ENCODE measurements at places on chromosomes 2 and 18.
A peak's percentile ranks its signal among the peaks of the same experiment; 100 is the strongest.

DNA sequence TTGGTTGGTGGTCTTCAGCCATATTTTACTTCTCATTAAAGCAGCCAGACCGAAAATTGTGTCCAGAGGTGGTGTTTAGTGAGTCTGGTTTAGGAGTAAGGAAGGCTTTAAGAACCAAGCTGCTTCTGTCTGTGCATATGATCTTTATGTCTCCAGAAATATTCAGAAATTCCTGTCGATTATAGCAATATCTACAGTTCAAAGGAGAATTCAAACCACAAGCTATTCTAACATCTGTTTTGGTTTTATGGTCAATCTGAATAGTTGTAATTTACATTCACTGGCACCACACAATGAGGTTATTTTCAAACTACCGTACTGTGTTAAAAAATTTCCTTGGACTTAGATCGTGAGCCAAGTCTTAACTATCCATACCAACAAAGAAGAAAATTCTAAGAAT lies 11.3 kb downstream of the UPP2 start:
- DNase-seq = no peak

DNA sequence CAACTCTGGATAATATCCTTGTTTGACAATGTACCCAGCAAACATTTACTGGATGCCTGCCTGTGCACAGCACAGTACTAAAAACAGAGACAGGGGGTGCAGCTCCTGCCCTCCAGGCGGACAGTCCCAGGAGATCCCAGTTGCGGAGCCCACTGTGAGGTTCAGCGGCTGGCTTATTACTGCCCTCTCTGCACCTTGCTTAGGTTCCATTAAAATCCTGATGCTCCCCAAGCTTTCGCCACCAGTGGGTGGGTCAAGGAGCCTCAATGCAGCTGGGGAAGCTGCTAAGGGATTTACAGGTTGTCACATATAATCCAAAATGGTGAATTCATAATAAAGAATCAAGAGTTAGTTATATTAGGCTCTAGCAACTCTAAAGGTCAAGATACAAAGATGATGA lies 38.3 kb downstream of the CRACDL start:
- DNase-seq = no peak

- DNase-seq = no peak
Measured at GRCh38 chr18:892316-892715, 12.4 kb upstream of the ADCYAP1 start.

DNA sequence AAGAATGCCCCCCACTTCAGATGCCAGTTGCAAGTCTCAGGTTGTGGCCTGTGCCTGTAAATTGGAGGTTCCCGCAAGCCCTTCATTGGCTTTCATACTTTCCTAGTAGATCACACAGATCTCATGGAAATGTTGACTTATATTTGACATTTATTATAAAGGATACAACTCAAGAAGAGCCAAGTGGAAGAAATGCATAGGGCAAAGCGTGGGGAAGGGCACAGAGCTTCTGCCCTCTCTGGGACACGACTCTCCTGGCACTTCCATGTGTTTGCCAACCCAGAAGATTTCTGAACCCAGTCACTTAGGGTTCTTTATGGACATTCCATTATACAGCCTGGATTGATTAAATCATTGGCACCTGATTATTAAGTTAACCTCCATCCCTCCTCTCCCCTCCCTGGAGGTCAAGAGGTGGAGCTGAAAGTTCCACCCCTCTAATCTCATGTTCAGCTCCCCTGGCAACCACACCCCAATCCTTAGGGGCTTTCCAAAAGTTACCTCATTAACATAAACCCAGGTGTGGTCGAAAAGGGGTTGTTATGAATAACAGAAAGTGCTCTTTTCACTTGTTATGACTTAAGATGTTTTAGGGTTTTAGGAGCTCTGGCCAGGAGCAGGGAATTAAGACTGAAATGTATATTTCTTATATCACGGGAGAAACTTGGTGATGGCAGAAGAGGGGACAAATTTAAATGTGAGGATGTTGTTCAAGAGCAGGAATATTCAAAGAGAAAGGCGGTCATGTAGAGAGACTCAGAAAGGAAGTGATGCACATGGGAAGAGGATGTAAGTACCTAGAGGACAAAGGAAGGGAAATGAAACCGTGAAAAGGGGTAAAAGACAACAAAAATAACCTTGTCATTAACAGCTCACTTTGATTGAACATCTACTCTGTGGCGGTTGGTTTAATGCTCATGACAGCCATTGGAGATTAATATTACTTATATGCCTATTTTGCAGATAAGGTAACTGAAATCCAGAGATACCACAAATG lies 31.8 kb downstream of the SP100 start:
- DNase-seq = no peak

GRCh38 chr2:29881089-29881730 lies 40.2 kb downstream of the ALK start:
- no peak for DNase-seq

DNA sequence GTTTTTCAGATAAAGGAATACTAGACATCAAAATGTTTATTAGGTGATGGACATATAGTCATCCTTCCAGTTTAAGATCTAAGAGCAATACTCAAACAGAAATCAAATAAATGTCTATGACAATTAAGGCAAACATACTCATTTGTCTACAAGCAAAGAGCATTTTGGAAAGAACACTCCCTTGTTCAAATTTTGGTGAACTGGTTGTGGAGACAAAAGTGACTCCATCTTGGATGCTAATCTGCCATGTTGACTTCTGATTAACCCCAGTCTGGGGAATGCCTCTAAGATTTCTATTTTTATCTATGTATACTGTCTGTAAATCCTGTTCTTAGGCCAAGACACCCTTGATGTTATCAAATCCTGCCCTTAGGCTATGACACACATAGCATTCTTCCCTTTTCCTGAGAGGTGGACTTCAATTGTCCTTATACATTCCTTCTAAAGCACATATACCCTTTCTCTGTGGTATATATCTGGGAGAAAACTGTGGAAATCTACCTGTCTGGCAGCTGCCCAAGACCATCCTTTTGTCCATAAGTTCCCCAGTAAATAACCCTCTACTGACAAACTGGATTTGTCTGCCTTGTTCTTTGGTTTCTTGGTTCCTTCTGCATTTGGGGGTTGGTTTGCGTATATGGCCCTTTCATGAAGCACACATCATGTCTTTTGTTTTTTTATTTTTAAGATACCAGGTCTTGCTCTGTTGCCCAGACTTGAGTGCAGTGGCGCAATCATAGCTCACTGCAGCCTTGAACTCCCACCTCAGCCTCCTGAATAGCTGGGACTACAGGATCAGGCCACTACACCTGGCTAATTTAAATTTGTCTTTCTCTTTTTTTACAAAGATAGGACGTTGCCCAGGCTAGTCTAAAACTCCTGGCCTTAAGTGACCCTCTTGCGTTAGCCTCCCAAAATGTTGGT lies 12.5 kb upstream of the PLEKHM3 start:
- DNase-seq = no peak

GRCh38 chr2:187580462-187581124 lies 26.4 kb upstream of the TFPI start:
- no peak for DNase-seq

DNA sequence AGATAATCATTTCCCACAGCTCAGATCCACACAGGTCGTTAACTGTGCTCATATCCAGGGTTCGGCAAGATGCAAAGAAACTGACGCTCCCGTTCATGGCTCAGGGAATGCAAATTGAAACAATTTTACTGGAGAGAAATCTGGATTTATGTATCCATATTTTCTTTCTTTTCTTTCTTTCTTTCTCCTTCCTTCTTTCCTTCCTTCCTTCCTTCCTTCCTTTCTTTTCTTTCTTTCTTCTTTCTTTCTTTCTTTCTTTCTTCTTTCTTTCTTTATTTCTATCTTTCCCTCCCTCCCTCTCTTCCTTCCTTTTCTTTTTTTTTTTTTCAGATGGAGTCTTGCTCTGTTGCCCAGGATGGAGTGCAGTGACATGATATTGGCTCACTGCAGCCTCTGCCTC lies 20.0 kb upstream of the POMC start:
- DNase-seq = no peak

GRCh38 chr2:157364257-157364974 lies 38.8 kb upstream of the ERMN start:
- no peak for DNase-seq

- DNase-seq = peak; percentile 90
Measured at GRCh38 chr2:181457741-181458425, 697 bp downstream of the ITGA4 start.

GRCh38 chr2:121202541-121203310 lies 82.3 kb downstream of the TFCP2L1 start:
- no peak for DNase-seq

DNA sequence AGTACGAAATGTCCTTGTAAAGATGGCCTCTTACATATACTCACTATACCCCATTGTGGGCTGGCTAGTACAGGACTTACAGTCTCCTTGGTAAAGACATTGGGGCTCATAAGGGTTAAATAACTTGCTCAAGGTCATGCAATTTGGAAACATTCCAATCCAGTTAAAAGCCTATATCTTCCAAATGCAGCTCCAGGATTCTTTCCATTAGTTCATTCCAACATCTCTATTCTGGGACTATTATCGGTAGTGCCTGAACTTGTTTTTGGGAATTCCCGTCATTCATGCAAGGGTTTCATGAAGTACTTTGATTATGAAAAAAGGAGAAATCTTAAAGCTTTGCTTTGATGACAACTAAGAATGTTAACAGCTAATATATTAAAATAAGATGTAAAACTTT lies 99.2 kb upstream of the SLC8A1 start:
- no peak for DNase-seq

DNA sequence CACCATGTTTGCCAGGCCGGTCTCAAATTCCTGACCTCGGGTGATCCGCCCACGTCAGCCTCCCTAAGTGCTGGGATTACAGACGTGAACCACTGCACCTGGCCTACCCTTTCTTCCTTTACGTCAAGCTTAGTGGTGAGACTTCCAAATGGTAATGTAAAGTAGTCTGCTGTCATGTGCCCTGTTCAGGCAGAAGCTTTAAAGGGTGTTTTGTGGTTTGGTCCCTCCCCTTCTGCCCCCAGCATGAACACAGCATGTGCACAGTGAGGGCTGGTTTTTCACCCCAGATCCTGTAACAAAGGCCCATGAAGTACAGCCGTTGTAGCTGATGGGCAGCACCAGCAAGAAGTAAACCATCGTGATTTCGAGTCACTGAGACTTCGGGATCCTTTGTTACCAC lies 2.7 kb upstream of the DTYMK start:
- DNase-seq = peak; percentile 75

GRCh38 chr18:55455938-55456337 lies 132.1 kb downstream of the TCF4 start:
- DNase-seq = no peak

DNA sequence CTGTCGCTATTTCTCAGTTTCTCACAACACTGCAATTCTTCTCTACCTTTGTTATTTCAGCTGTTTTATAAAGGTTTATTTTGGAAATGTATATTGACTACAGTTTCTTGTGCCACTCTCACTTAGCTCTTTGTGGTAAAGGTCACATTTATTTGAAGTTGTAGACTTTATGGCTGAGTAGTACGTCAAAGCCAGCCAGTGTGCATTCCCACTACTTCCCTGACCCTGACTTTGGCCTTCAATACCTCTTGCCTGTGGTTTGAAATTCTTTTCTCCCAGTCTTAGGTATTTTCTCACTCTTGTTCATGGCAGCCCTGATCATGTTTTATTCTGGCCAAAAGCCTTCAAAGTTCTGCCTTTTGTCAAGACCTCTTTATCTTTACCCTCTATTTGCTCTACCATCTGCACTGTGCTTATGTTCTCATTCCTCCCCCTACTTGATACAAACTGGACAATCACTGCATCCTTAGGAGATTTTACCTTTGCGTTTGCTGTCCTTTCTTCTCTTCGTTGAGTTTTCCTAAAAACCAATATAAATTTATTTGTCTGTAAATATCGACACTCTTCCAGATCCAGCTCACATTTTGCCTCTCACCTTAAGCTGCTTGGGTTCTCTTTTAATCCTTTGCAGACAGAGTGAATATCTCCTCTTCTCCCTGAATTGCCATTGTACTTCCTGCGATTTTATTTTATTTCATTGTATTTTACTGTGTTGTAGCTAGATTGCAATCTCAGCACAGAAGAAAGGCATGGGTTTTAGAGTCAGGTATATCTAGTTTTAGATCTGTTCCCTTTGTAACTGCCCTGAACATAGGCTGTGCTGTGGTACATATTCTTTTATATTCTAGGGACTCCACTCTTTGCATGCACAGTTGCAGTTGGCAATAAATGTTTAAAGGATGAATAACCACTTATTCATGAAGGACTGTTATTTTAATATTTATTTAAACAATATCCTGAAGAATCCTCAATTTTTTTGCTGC lies 31.2 kb downstream of the GULP1 start:
- DNase-seq = no peak

- DNase-seq = no peak
Measured at GRCh38 chr2:233005096-233005495, 8.0 kb downstream of the NGEF start.
